ENCODE measurements at places on chromosomes 3 and 15.

DNA sequence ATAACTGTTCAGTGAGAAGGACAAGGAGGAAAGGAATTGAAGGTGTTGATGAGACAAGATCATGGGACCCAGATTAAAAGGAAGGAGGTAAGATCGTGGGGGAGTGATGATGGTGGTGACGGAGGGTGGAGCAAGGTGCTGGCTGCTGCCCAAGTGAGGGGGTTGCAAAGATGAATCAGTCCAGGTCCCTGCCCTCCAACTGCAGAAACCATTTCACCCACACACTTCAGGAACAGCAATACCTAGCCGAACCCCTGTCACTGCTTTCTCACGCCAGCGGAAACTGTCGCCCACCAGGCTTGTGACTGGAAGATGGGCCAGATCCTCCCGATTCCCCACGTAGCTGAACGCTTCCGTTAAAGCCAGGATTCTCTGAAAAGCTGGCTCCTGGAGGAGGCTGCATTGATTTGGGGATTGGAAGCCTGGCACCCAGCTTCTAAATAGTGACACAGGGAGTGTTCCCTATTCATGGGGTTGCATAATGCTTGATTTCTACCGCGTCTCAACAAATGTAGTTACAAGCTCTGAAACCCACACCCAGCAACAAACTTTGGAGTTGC lies 3.2 kb upstream of the LSG1 start:
- no peak for DNase-seq

DNA sequence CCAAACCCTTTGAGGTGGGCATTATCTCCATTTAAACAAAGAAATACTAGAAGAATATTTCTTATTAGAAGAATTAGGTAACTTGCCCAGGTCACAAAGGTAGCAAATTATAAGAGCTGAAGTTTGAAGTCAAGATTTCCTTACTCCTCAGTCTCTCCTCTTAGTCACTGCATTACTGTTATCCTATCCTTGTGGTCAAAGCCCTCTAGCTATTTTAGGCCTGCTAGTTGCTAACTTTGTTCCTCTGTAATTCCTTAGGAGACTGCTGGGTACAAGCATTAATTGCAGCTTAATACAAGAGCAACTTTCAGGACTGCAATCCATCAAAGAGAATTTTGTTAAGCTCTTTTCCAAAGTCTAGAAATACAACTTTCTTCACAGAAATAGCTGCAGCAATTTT lies 528.2 kb downstream of the ZIC1 start:
- DNase-seq = no peak

DNA sequence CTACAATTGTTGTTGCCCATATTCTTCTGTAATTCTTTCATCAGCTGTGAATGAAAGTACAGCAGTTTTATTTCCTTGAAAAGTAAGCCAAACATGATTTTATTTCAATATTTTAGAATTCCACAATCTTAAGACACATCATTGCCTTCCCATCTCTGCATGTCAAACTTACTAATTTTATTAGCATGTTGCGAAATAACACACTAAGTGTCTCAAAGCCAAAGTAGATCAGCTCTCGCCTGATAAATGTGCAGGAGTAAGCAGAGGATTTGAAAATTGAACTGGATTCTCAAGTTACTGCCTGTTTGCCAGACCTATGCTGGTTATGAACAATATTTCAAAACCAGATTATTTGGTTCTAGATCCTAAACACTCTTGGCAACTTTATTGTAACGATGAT lies 25.7 kb downstream of the TGFBR2 start:
- no peak for DNase-seq

- DNase-seq = peak; percentile 79
Measured at GRCh38 chr15:90320062-90320884, 31.8 kb upstream of the ZNF774 start.

DNA sequence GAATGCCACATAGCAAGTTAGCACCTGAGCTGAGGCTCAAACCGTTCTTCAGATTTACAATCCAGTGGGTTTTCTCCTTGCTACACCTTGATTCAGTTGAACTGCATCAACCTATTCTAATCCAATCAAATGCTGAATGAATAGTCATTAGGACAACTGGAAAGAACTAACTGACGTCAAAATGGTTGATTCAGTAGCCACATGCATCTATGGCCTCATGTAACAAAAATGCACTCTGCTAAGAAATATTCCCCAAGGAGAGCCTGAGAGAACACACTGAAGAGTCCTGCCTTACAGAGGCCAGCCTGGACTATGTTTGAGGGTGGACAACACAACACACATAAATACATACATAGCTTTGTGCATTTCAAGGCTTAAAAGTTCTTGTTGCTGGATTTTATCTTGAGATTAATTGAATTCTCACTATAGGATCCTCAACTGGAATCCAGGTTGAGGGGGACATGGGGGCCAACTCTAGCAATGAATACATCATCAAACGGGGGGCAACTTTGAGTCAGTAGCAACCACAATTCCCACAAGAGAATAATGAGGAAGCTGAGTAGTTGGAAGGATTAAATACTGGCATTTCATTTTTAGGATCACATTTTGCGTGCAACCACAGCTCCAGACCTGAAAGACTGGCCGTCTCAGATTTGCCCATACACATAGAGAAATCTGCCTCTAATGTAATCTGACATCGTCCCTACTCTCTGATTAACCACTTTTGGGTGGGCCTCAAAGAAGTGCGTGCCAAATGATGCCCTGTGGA lies 280.2 kb upstream of the ICE2 start:
- no peak for DNase-seq

DNA sequence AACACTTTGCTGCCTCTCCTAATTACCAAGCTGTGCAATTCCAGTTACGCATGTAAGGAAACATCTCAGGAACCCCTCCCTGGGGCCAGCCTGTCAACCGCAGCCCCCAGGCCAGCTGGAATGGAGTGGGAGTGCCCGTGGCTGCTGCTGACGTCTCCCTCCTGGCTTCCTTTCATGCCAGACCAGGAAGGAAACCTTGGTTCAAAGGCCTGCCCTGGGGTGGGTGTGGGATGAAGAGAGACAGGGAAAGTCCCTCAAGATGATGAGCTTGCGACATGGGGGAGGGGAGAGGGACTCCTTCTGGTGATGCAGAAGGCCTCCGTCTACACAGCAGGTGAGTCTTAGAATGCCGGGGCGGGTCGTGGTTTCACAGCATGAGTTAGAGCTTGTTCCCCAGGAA lies 11.4 kb upstream of the CYP11A1 start:
- no peak for DNase-seq

Data from NCI-H774 (cell line).